CD8-positive, alpha-beta T cell (primary cell): ENCODE measurements at places on chromosomes 1 and 21.

GRCh38 chr1:61851849-61852669 is 109.8 kb downstream of the PATJ start:
- DNase-seq: no peak

DNA sequence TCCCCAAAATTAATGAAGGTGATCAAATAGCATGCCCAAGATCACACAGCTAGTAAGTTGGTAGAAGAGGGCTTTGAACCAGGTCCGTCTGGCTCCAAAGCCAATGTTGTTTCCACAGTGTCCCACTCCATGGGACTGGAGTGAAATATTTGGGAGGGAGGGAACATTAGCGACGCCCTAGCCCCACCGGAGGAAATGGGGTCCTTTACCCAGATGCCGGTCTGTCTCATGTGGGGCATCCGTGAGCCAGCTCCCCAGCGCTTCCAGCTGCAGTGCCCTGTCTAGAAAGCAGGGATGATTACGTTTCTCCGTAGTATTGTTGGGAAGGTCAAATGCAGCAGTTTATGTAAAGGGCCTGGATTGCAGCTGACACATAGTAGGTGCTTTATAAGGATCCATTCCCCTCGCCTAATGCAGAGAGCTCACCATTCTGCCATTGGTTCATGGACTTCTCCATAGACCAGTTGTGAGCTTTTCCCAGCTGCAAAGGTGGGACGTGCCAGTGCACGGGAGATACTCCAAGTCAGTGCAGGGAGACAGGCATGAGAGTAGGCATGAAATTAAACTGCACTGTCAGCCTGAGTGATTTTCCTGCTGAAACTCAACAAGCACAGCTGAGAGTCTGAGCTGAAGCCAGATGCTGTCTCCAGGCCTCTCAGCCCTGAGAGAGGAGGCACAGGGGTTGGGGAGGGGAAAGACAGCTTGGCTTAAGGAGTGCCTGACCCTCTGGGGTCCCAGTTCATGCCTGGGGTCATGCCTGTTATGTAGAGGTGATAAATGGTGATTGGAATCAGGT is 24.7 kb downstream of the QSOX1 start:
- no peak for DNase-seq

DNA sequence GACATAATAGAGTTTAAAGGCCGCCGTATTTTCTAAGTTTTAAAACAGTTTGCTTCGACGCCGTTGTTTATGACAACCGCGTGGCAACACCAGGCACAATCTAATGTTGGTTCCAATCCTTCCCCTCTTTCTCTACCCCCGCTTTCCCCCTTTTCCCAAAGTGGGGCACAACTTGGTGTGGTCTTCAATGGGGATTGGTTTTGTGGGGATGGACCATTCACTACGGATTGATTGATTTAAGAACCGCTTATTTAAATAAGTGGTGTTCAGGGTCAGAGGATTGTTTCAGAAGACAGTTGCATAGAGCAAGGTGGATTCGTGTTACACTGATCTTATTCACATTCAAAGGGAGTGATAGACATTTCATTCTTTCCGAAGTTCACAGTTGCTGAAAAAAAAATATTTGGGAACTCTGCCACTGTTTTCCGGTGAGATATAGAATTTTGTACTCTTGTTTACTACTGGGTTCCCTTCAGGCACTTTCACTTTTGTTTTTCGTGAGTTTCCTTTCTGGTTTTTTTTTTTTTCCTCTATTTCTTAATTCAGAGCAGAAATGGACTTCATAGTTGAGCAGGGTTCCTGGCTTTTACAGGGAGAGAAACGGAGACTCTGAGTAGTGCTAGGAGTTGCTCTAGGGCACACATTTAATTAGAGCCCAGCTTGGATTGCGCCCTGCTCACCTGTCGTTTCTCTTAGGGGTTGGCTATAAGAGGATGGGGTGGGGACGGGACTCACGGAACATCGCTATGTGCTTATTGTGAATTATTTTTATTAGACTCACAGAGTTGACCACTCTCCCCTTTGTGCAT is 79.6 kb upstream of the AK4 start:
- DNase-seq: no peak

GRCh38 chr1:106995970-106996369 is 60.5 kb upstream of the PRMT6 start:
- DNase-seq: no peak

- no peak for DNase-seq
Measured at GRCh38 chr1:232868793-232869491, 63.7 kb downstream of the MAP10 start.

- no peak for DNase-seq
Measured at GRCh38 chr21:27219068-27219467, 252.2 kb upstream of the ADAMTS5 start.

DNA sequence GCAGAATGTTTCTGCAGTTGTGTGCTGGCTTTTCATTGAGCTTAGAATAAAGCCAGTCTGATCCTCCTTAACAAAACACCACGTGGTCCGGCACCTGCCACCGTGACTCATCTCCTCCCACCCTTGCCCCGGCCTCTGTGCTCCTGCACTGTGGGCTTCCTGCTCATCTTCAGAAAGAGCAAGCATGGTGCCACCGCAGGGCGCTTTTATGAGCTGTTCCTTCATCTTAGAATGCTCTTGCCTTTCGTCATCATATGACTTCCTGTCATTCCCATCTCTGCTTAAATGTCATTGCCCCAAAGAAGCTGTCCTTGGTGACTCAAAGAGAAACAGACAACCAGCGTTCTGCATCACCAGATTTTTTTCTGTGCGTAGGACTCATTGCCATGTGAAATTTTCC is 117.8 kb downstream of the HHAT start:
- DNase-seq: peak; percentile 81

DNA sequence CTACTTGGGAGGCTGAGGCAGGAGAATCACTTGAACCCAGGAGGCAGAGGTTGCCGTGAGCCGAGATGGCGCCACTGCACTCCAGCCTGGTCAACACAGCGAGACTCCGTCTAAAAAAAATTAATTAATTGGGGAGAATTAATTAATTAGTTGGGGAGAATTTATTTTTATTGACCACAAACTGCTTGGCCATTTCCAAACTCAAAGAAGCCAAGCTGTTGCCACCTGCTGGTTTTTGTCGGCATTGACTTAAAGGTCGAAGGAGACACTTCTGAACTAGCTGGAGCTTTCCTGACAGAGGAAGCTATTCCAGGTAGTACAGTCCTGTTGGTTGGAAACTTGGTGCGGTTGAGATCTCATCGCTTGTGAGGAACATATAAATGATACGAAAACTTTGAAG is 13.1 kb downstream of the MAP1LC3C start:
- DNase-seq: no peak

- no peak for DNase-seq
Measured at GRCh38 chr1:43666608-43667007, 16.7 kb downstream of the KDM4A start.

DNA sequence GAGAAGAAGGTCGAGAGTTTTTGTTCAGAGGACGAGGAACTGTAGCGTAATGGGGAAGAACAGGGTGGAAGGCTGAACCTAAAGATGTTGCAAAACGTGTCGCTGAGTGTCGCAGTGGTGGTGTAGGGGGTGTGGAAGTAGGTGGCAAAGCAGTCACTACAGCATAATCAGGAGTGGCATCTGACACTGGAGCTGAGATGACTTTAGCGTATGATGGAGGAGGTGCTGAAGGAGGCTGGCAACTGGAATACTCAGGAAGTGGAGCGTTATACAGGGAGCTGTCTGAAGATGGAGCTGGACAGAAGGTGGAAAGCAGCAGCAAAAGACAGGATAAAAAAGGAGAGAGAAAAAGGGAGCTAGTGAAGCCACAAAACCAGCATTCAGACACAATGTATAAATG is 89.9 kb upstream of the LBR start:
- DNase-seq: no peak

- DNase-seq: no peak
Measured at GRCh38 chr1:40265919-40266318, 7.9 kb downstream of the ZMPSTE24 start.

- DNase-seq: no peak
Measured at GRCh38 chr21:43764576-43765495, 11.3 kb downstream of the CSTB start.

DNA sequence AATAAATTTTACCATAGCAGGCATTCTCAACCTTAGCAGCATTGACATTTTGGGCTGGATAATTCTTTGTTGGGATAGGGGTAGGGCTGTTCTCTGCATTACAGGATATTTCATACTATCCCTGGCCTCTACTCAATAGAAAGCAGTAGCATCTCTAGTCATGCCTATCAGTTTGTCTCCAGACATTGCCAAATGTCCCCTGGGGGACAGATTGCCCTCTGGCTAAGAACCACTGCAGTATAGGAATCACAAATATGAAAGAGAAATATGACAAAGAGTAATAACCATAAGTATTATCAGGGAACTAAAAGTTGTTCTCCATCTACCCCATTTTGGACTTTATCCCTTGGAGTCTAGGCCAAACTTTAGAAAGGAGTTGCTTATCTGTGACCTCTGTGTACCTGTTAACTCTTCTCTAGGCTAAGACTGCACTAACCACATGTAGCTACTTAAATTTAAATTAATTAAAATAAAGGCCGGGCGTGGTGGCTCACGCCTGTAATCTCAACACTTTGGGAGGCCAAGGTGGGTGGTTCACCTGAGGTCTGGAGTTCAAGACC is 76.1 kb downstream of the AGO3 start:
- no peak for DNase-seq

- DNase-seq: no peak
Measured at GRCh38 chr1:15046487-15047165, 106.9 kb upstream of the TMEM51 start.

GRCh38 chr1:113101588-113101987 is 28.6 kb downstream of the LRIG2 start:
- DNase-seq: no peak
